Hematopoietic multipotent progenitor cell treated with erythropoietin and hydrocortisone succinate and interleukin-3 and kit ligand, for 17 days (in vitro differentiated cells): ENCODE measurements at places on chromosomes 3 and 15.
A peak's percentile ranks its signal among the peaks of the same experiment; 100 is the strongest.

GRCh38 chr3:193816656-193817311 is 223.8 kb downstream of the OPA1 start:
- DNase-seq, result no peak

GRCh38 chr3:66561367-66561766 is 60.5 kb upstream of the LRIG1 start:
- DNase-seq, result no peak

DNA sequence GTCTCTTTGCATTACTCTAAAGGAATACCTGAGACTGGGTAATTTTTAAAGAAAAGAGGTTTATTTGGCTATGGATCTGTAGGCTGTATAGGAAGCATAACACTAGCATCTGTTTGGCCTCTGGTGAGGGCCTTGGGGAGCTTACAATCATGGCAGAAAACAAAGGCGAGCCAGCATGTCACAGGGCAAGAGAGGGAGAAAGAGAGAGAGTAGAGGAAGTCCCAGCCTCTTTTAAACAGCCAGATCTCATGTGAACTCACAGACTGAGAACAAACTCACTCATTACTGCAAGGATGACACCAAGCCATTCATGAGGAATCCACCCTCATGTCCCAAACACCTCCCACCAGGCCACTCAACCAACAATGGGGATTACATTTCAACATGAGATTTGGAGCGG is 974.6 kb downstream of the FHIT start:
- DNase-seq, result no peak

- DNase-seq, result no peak
These were observed 13.7 kb downstream of the MAP6D1 start for GRCh38 chr3:183811638-183812037.

DNA sequence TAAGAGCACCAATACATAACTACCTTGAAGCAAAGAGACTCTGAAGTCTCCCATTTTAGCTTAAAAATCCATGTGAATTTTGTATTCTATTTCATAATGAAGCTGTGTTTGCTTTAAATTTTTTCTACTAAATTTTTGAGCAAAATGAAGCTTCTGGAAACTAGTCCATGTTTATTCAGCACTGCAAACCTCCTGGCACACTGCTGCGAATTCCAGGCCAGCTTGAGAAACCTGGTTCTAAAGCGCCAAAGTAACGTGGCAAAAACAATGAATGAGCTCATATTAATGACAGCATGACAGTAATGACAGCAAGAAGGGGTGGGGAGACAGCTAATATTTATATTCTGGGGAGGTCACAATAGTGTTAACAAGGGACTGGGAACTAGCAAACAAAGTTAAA is 25.7 kb downstream of the CEP152 start:
- no peak for DNase-seq

DNA sequence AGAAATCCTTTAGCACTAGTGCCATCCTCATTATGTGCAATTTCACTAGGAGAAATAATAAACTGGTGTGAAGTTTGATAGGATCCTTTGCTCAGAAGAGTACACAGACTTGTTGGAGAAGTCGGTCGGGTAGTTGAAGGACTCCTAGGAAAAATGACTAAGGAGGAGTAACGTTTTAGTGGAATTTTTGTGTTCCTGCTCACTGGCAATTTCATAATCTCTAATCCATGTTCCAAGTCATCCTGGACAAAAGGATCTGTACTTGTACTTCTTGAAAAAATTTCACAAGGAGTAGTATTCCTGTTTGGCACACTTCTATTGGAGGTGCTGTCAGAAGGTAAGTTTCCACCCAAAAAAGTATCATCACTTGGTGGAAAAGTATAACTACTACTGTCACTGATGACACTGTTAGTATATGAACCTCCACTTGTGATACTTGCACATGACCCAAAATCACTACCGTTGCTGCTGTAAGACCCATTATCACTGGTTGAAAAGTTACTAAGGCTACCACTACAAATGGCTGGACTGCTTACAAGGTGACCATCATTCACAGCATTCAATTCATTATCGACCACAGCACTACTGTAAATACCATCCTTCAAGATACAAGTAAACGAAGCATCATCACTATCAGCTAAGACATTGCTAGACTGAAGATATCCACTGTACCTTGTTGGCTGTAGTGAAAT is 77.4 kb downstream of the NEDD4 start:
- no peak for DNase-seq

GRCh38 chr3:159848348-159849118 is 140.1 kb upstream of the IL12A start:
- no peak for DNase-seq

- DNase-seq, result no peak
These were observed 21.5 kb downstream of the SLC6A20 start for GRCh38 chr3:45774581-45775521.

GRCh38 chr3:185363662-185364203 is 797 bp downstream of the MAP3K13 start:
- no peak for DNase-seq

GRCh38 chr3:147406028-147406931 is at the start of gene ZIC4:
Gene ZIC4 (minus strand): TSS chr3:147406543. CDS start chr3:147402797, 3,746 bp downstream.
- no peak for DNase-seq

- DNase-seq, result peak; percentile 7
These were observed 238.7 kb downstream of the ZPLD1 start for GRCh38 chr3:102673271-102674115.

DNA sequence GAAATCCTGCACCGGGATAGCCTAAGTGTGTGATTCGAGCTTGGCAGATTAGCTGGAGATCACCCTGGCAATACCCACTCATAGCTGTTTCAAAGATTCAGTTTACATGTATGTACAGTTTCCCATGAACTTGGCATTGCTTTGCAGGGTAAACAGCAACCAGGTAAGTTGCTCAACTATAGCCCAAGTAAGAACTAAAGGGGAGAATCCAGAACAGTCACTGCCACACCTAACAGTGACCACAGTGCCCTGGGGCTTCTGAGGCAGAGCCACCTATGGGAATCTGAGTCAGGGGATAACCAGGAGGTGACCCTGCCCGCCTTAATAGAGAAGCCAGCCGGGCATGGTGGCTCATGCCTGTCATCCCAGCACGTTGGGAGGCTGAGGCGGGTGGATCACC is 15.9 kb downstream of the CDAN1 start:
- no peak for DNase-seq

DNA sequence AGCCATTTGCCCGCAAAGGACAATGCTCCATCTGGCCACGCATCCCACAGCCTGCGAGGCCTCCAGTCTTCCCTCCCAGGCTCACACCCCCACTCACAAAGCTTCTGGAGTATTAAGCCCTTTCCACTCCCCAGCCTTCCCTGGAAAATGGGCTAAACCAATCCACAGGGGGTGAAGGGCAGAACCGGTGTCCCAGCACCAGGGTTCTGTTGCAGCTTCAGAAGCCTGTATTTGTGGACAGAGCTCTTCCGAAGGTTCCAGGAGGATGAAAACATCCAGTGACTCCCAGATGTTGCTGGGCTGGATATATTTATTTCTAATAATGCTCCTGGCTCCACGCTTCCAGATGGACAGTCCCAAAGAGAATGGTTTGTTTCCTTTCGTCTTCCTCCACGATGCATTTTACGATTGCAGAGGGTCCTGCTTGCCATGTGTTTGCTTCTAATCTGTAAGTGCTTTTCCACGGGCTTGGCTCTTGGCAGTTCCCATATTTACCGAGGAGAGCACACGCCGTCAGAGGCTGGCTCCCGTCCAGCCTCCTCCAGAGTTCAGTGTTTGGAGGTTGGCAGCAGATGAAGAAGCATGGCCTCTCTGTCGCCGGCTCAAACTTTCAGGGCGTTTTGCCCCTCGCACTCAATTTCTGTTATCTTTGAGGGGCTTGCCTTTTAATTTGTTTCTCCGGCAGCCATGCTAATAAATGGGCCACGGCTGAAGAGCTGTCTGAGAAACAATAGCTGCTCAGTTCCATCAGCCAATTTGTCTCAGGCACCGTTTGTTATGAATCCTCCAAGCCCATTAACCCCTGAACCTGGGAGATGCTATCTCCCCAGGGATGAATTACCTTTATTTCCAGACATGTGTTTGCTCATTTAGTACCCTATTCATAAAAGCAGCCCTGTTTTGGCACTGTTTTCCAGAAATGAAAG is 367.9 kb upstream of the PROK2 start:
- DNase-seq, result no peak

DNA sequence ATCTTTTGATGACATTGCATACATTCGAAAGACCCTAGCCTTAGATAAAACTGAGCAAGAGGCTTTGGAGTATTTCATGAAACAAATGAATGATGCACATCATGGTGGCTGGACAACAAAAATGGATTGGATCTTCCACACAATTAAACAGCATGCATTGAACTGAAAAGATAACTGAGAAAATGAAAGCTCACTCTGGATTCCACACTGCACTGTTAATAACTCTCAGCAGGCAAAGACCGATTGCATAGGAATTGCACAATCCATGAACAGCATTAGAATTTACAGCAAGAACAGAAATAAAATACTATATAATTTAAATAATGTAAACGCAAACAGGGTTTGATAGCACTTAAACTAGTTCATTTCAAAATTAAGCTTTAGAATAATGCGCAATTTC is 16.7 kb downstream of the KCNMB3 start:
- DNase-seq, result no peak

- DNase-seq, result no peak
These were observed 170.1 kb downstream of the CNTN4 start for GRCh38 chr3:2268779-2269178.

DNA sequence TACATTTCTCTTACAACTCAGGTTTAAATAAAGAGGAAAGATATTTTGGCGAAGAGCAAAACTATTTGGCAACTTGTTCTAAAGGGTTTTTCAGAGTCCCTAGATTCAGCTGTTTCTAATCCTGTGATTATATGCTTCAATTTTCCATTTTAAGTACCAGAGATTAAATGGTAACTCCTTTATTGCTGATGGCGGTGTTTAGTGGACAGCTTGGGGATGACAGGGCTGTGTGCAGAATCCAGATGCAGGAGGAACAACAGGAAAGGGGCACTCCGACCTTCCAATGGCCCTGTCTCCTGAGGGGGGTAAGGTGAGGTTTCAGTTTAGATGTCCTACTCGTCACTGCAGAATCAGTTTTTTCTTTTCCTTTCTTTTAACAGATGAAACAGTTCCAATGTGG is 405.0 kb downstream of the PDCD6IP start:
- no peak for DNase-seq

- DNase-seq, result peak; percentile 22
These were observed 56.1 kb downstream of the TAFA4 start for GRCh38 chr3:68876112-68876713.

DNA sequence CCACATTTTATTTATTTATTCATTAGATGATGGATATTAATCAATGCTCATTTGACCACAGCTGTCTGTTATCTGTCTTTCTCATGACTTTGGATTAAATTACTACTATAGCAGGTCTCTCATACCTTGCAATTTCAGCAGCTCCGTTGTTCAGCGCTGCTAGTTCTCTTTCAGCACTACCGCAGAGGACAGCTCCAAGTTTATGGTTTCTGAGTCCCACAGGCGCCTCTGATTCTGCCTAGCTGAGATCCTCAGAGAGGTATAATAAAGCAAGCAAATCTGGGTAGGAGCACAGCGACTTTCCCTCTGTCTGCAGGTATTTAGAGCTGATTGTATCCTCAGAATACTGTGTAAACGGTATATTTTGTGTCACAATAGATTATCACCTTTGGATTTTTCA is 204.9 kb downstream of the CNTN4 start:
- DNase-seq, result no peak

GRCh38 chr3:171956705-171957104 is 82.7 kb upstream of the FNDC3B start:
- no peak for DNase-seq

DNA sequence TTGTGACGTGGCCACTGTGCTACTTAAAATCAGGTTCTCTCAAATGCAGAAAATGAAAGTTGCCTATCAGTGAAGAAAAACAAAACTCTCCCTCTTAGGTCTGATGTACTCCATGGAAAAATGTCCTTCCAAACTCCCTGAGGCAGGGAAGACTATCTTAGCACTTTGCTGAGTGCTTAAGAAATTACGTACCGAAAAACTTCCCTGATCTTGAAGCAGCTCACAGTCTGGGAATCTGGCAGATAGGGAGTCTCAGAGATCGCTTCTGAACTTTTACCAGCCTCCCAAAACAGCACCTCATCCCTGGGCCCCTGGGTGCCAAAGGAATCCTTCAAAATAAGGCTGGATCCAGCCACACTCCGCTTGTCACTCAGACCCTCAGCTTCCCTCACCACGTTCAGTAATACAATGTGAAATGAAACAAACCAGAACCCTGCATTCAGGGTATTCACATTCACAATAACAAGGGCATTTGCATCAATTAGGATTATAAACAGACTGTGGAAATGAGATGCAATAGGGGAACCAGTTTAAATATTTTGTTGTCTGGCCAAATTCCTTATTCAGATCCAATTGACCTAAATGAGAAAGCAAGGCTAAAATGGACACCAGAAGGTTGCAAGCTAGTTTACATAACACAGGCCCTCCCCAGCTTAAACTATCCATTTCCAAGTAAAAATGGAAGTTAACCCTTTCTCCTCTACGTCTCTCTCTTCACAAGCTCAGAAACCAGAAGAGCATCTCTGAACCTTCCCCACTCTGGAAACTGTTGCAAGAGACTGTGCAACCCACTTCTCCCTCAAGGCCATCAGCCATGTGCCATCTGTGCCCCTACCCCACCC is 20.9 kb downstream of the OSBPL10 start:
- DNase-seq, result no peak

DNA sequence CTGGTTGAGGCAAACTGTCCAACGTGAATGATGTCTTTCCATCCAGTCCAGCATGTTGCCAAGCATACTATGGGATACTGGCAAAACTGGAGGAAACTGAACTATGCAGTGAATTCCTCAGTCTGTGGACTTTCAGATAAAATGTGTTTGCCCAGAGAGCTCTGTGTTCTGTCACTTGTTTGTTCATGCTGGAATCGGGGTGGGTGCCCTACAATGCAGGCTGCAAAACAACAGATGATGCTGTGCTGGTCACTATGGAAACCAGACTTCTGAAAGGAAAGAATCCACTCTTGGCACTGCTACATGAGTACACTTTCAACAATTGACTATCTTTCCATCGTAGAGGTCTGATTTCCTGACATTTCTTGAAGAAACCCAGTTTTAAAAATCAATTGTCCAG is 272.5 kb upstream of the ARHGEF26 start:
- no peak for DNase-seq

- no peak for DNase-seq
These were observed 213.8 kb downstream of the RPLP1 start for GRCh38 chr15:69666441-69666882.

DNA sequence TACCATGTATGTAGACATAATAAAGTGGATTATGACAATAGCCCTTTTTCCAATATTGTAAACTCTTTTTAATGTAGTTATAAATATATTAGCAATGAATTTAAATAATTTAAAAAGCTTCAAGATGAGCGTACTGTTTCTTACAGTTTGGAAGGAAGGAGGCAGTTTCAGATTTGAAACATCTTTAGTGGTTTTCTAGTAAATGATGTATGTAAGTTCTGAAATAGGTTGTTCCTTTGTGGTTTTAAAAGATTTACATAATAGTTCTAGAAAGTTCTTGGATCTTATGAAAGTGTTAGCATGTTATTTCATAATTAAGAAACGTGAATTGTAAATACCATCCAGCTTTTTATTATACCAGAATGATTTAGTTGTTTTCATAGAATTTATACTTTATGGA is 16.0 kb downstream of the DNAJC19 start:
- DNase-seq, result no peak
